ENCODE measurements at places on chromosomes 4 and X. TPM values are rescaled to one million over a fixed set of nuclear protein-coding genes. Genes with fewer than 3 reads are reported as not detected.

GRCh38 chr4:144171697-144172096, 31.2 kb upstream of the GYPA start:
- H3K4me3 ChIP-seq: no peak overlapping the region
- H3K4me1 ChIP-seq: peaks cover 5% of the 10 kb centered on the region
- peaks cover 2% of the 10 kb centered on the region for H3K27me3 ChIP-seq

DNA sequence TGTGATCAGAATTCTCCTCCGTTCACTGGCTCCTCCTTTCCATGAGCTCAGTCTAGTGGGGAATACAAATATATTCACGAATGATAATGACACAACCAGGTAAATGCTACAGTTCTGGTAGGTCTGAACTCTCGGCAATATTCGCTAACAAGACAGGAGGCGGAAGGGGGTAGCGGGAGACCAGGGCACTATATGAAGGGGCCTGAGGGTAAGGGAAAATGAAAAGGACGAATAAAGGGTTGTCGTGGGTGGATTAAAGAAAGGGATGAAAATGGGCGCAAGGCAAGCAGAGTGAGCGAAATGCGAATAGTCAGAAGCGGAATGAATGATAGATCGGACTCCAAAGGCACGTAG, 743 bp downstream of the NKAP start:
- peak overlapping the region; percentile 82 for H3K4me3 ChIP-seq
- peaks cover under 1% of the 10 kb centered on the region for H3K36me3 ChIP-seq
- DNase-seq: no peak
- H3K27me3 ChIP-seq: no peaks in the 10 kb centered on the region
- H3K27ac ChIP-seq: peak overlapping the region; percentile 72
- peaks cover 8% of the 10 kb centered on the region for H3K4me1 ChIP-seq

CSAG2 gene
- not detected for total RNA-seq

DNA sequence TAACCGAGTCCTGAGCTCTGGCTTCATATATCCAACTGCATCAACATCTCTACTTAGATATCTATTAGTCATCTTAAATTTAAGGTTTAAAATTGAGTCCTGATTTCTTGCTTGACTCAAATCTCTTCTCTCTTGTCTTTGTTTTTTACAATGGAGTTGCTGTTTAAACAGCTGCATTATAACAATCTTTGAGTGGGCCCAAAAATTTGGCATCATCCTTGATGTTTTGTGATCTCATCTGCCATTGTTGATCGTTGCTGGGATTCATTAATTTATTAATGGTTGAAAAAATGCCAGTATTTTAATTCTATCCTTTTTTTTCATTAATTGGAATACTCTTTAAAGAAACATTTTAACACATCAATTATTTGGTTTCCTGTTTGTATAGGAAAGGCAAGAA, 82.2 kb downstream of the STIM2 start:
- no peaks in the 10 kb centered on the region for H3K27me3 ChIP-seq
- H3K4me3 ChIP-seq: no peak overlapping the region
- no peaks in the 10 kb centered on the region for H3K4me1 ChIP-seq
- no peaks in the 10 kb centered on the region for H3K36me3 ChIP-seq

SUPT20HL1 gene
- not detected for total RNA-seq

- no peak for DNase-seq
- no peak overlapping the region for H3K4me3 ChIP-seq
- H3K27me3 ChIP-seq: no peaks in the 10 kb centered on the region
These were observed 166.7 kb upstream of the RPS6KA3 start for GRCh38 chrX:20433388-20433775.

DNA sequence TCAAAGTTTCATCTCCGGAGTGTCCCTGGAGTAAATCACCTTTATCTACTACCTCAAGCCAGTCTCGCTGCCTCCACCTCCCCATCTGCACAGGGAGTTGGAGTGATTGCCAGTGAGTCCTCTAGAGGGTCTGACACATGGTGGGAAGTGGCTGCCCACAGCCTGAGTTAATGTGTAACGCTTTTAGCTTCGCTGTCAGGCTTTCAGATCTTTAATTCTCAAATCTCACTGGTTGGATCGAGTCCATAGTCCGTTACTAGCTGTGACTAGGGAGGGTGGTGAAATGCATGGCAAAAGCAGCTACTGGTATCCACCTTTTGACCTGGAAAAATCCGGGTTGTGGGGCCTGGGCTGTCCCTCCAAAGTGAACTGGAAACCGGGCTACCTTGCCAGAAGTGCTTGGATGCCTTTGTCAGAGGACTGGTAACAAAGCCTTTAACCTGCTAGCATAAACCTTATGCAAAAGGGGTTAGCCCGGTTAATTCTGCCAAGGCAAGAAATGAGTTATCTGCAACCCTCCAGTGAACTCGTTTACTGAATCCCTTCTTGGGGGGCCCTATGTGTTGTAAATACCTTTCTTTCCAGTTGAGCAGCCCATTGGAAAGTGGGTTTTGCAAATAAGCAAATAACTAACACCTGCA, 5.1 kb upstream of the WDR1 start:
- DNase-seq: no peak
- H3K27me3 ChIP-seq: no peaks in the 10 kb centered on the region
- H3K4me1 ChIP-seq: peaks cover 12% of the 10 kb centered on the region

DNA sequence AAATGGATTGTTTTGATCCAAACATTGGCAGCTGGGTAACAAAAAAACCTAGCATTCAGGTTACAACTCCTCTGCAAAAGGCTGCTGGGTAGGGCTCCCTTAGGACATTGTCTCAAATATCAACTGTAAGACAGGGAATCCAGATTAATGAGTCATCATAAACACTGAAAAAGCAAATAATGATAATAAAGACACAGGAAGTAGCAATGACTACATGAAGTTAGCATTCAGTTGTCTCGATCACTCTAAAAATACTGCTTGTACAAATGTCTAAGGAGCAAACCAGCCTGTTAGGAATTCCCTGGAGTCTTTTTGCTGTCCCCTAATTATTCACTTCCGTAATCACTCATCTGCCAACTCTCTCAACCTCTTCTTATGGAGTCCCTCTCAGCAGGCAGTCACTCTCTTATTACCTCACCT, 259.2 kb downstream of the GPC3 start:
- peaks cover 5% of the 10 kb centered on the region for H3K27me3 ChIP-seq
- H3K36me3 ChIP-seq: no peaks in the 10 kb centered on the region
- DNase-seq: no peak
- peaks cover 3% of the 10 kb centered on the region for H3K4me1 ChIP-seq
- no peak overlapping the region for H3K4me3 ChIP-seq

DNA sequence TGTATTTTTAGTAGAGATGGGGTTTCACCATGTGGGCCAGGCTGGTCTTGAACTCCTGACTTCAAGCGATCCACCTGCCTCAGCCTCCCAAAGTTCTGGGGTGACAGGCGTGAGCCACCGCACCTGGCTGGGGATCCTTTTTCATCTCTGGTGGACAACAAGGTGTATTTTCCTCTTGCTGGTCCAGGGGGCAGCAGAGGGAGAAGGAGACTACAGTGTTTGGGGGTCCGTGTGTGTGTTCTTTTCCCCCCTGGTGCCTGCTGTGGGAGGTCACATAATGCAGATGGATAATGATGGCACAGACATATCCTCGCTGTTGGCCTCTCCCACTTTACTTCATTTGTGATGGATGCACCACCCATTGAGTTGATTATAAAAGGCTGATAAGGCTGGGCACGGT, 39.0 kb upstream of the CD99 start:
- no peak for DNase-seq
- peaks cover 4% of the 10 kb centered on the region for H3K4me1 ChIP-seq
- H3K36me3 ChIP-seq: no peaks in the 10 kb centered on the region
- no peaks in the 10 kb centered on the region for H3K27me3 ChIP-seq
- no peak overlapping the region for H3K27ac ChIP-seq
- H3K4me3 ChIP-seq: no peak overlapping the region

GRCh38 chr4:140854168-140854567, 98.0 kb upstream of the TBC1D9 start:
- H3K27me3 ChIP-seq: peaks cover 7% of the 10 kb centered on the region
- H3K4me1 ChIP-seq: peaks cover 3% of the 10 kb centered on the region
- no peak overlapping the region for H3K4me3 ChIP-seq
- DNase-seq: no peak

- peaks cover 4% of the 10 kb centered on the region for H3K27me3 ChIP-seq
- H3K36me3 ChIP-seq: no peaks in the 10 kb centered on the region
- no peak overlapping the region for H3K27ac ChIP-seq
- H3K4me1 ChIP-seq: no peaks in the 10 kb centered on the region
- no peak overlapping the region for H3K4me3 ChIP-seq
These were observed 3.5 kb upstream of the RNF212 start for GRCh38 chr4:1116838-1117237.

KIF4A gene
- 2.2 TPM for total RNA-seq

DNA sequence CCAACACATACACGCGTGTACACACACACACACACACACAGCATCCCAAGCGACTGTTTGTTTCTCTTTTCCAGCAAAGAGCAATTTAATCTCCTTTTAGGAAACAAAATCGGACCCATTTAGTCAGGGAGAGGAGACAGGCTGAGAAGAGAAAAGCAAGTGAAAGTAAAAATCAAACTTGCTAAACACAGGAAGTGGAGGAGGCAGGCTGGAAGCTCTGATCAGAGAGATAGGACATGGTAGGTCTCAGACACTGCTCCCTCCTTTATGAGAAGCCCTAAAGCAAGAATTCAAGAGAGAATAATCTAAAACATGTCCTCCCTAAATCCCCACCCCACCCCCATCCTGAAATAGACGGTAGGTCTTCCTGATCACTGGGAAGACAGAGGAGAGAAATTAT, 62.3 kb downstream of the GPC3 start:
- no peaks in the 10 kb centered on the region for H3K27me3 ChIP-seq
- H3K36me3 ChIP-seq: no peaks in the 10 kb centered on the region
- no peak overlapping the region for H3K4me3 ChIP-seq
- H3K4me1 ChIP-seq: no peaks in the 10 kb centered on the region

- H3K27me3 ChIP-seq: no peaks in the 10 kb centered on the region
- H3K4me1 ChIP-seq: peaks cover 22% of the 10 kb centered on the region
- H3K4me3 ChIP-seq: no peak overlapping the region
- peaks cover 4% of the 10 kb centered on the region for H3K36me3 ChIP-seq
These were observed 134.2 kb downstream of the DCLK2 start for GRCh38 chr4:150212485-150212884.

DNA sequence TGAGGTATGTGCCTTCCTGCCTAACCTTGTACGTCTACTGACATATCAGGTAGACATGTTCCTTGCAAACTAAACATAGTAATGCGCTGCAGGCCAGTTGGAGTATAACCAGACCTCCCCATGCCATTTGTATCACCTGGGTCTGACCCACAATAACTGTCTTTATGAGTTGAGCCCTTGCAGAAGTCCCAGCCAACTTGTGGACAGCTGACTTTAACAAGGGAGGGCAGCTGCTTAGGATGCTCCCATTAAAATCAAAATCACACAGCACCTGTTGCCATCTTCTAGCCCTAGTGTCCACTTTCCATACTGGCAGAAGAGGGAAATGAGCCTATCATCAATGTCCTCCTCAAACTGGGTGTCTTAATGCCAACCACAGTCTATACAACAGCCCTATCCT, 41.6 kb downstream of the KANTR start:
- H3K27me3 ChIP-seq: peaks cover 5% of the 10 kb centered on the region
- DNase-seq: no peak
- no peak overlapping the region for H3K27ac ChIP-seq
- H3K4me1 ChIP-seq: no peaks in the 10 kb centered on the region
- H3K36me3 ChIP-seq: no peaks in the 10 kb centered on the region
- H3K4me3 ChIP-seq: no peak overlapping the region

GPRIN3 gene
- total RNA-seq: under 0.01 TPM

OCIAD2 gene
- total RNA-seq: 8.0 TPM

DNA sequence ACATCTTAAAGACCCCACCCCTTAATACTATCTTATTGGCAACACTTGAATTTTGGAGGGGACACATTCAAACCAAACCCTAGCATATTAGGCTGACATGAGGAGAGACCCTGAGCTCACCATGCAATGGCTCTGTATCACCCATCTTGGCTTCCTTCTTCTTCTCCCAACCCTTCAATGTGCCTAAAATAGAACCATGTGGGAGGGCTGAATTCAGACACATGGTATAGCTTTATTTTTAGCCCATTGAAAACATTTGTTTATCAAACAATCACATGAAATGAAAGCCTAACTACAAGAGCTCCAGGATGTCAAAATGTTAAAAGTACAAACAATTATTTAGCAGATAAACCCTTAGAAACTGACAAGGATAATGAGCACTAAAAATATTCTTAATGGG, 81.6 kb downstream of the RASL11B start:
- H3K4me3 ChIP-seq: no peak overlapping the region
- no peaks in the 10 kb centered on the region for H3K27me3 ChIP-seq
- no peak overlapping the region for H3K27ac ChIP-seq
- H3K36me3 ChIP-seq: no peaks in the 10 kb centered on the region

ARHGAP24 gene
- total RNA-seq: 52.5 TPM

DNA sequence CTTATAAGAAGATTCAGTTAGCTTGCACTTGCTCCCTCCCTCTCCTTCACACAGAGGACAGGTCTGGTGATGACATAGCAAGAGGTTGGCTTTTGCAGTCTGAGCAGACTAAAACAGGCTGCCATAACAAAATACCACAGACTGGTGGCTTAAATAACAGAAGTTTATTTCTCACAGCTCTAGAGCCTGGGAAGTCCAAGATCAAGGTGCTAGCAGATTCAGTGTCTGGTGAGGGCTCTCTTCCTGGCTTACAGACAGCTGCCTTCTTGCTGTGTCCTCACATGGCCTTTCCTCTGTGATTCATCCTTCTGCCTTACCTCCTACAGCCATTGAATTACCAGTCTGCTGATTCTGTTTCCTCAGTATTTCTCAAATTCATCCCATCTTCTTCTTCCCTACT, 13.1 kb downstream of the RP2 start:
- no peak overlapping the region for H3K4me3 ChIP-seq
- H3K4me1 ChIP-seq: no peaks in the 10 kb centered on the region
- no peak overlapping the region for H3K27ac ChIP-seq
- DNase-seq: no peak

DNA sequence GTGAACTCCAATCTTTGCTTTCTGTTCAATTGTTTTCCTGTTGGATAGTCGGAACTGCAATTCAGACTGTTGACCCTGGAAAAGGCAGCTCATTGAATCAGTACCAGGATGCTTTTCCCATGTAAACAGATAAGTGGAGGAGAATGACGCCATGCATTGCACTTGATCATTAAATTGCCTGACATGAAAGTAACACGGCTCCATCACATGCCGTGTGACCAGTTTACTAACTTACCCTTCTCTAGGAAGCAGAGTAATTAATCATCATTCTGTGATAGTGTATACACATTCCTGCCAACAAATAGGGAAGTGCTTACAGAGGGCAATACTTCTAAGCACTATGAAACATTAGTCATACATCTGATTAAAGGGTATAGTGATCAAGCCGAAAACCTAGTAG, 101.4 kb downstream of the PPARGC1A start:
- H3K27ac ChIP-seq: no peak overlapping the region
- no peak overlapping the region for H3K4me3 ChIP-seq
- no peaks in the 10 kb centered on the region for H3K36me3 ChIP-seq
- H3K27me3 ChIP-seq: no peaks in the 10 kb centered on the region

FANCB gene
- total RNA-seq: 3.8 TPM

- no peak overlapping the region for H3K4me3 ChIP-seq
- DNase-seq: no peak
- H3K36me3 ChIP-seq: no peaks in the 10 kb centered on the region
- H3K27ac ChIP-seq: no peak overlapping the region
- H3K27me3 ChIP-seq: no peaks in the 10 kb centered on the region
These were observed 90.4 kb upstream of the KIT start for GRCh38 chr4:54567327-54567726.

Measured in osteoblast (primary cell).